ENCODE measurements at places on chromosomes 2 and 18.

DNA sequence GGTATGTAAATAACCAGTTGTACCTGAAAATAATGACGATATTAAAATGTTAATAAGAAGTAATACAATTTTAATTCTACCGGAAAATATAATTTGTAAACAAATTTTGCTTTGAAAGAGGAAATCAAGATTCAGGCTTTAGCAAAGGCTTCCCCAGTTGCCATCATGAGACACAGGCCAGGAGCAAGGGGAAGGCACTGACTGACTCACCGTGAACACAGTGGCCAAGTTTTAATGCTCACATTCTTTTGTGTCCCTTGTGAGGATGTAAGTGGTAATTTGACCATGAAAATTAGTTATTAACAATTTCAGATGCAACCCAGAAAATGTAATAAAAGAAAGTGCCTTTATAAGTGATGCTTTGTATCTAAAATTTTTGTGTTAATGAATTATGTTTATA, 164.1 kb downstream of the GREB1L start:
- DNase-seq: no peak

GRCh38 chr18:25953111-25953510, 137.3 kb downstream of the SS18 start:
- no peak for DNase-seq

GRCh38 chr2:155412598-155412997, 714.1 kb downstream of the KCNJ3 start:
- DNase-seq: no peak

DNA sequence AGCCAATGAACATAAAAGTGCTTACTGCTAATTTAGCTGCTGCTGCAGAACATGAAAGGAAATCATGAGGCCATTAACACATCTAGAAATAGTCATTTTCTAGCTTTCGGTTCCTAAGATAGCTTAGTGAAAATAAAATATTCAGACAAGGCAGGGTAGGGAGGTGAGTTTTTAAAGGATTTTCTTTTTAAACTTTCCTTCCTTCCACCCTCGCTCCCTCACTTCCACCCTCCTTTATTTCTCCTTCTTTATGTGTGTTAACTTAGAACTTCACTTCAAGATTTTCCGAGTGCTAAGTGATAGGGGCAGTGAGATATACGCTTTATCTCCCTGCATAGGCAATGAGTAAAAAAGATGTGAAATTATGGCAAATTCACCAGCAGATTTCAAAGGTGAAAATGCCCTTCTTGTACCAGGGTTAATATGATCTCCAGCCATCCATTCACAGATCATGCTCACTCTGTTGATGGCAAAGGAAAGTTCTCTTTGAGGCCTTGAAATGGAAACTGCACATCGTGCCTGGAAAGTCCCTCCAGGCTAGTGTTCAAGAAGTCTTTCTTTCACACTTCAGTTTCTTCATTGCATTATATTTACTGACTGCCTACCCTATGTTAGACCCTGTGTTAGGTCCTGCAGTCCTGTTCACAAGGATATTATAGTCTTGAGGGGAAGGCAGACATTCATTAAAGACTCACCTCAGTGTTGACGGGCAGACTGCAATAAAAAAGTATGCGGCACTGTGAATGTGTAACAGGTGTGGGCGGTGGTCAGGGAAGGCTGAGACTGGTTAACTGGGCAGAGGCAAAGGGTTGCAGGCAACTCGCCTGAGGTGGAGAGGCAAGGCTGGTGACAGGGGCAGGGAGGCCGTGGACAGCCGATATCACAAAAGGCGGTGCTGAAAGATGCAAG, 200.8 kb downstream of the PLCL1 start:
- DNase-seq: no peak

- no peak for DNase-seq
These were observed 53.2 kb downstream of the SH3YL1 start for GRCh38 chr2:210660-211059.

DNA sequence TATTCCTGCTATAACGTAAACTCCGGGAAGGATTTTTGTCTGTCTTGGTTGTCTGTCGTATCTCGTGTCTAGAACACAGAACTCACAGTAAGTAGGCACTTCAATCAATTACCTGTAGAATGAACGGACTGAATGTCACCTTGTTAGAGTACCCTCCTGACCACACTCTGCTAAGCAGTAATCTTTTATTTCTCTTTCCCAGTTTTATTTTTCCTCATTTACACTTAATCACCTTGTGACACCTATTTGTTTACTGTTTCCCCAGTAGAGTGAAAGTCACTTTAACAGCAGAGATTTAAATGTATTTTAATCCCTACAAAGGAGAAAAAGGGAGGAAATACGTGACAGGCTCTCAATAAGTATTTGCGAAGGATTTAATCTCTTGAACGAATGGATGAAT, 514 bp upstream of the EPB41L5 start:
- DNase-seq: no peak
